ENCODE measurements at places on chromosomes 1 and 21.

DNA sequence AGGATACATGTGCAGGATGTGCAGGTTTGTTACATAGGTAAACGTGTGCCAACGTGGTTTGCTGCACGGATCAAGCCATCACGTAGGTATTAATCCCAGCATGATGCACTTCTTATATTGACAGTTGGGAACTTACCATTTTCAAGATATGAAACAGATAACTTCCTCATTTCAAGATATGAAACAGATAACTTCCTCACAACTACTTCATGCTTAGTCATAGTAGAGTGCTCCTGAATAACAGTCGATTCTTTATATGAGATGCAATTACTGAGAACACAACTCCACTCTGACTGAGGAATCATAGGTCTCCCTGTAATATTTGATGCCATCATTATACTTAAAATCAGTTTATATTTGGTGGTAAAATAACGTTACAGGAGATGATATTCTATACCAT lies 1124.3 kb downstream of the AMY1C start:
- DNase-seq, result no peak

- DNase-seq, result no peak
These were observed 329.4 kb upstream of the CHRM3 start for GRCh38 chr1:239056940-239057339.

GRCh38 chr1:154970631-154971340 lies at the start of gene SHC1:
Gene SHC1 (minus strand): TSS chr1:154970747. CDS start chr1:154970526, 221 bp downstream.
- DNase-seq, result peak; percentile 91

GRCh38 chr1:165034136-165034809 lies 322.2 kb downstream of the LMX1A start:
- DNase-seq, result no peak

DNA sequence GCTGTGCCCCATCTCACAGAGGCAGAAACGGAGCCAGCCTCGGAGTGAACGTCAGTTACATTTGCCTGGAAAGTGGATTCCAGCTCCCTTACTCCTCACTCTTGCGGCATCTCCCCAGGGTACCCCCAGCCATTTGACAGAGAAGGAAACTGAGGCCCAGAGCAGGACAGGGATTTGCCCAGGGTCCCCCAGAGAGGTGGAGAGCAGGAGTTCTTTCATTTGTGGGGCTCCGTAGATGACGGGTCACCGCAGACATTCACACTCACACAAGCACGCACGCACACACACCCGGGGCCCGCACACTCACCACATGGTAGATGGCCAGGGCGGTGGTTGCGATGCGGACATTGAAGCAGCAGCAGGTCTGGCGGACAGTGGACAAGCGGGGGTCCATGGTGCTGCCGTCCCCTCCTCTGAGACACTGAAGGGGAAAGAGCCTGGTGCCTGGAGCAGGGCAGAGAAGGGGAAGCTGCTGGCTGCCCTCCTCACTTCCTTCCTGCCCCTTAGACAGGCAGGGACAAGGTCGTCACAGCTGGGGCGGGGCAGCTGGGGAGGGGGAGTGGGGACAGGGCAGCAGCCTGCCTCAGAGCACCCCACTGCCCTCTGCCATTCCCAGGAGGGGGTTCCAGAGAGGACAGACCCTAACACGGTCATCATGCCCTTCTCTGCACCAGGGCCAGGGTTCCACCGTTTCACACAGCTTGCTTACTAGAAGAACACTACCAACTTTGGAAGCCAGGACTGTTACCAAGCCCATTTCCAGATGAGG lies at the start of gene LAPTM5:
TSS of gene LAPTM5 (minus strand) at position 423 of the 769 bp plus-strand sequence. CDS start at position 394, 29 bp downstream.
- DNase-seq, result no peak

- DNase-seq, result no peak
These were observed 75.0 kb downstream of the RGL1 start for GRCh38 chr1:183879966-183880365.

DNA sequence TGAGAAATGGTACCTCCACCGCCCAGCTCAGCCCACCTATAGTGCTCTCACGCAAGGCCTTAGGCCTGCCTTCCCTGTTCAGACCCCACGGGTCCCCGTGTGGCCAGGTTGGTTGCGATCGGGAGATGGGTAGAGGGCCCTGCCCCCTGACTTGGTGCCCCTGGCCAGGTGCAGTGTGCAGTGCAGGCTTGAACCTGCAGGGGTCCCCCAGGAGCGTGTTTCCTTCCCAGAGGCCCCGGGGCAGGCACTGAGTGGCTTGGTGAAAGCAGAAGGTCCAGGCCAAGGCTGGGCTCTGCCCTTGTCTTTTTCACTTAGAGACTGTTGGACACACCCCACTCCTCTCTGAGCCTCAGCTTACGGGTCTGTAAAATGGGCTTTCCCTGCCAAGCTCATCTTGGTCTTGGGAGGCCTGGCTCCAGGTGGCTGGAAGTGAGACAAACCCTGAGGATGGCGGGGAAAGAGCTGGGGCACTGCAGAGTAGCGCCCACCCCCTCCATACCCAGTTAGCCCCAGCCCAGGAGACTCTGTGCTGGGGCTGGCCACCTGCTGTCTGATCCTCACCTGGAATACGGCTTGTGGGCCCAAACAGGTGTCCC lies 9.3 kb upstream of the HES5 start:
- DNase-seq, result no peak

GRCh38 chr21:36171741-36172331 lies 15.2 kb downstream of the DOP1B start:
- DNase-seq, result no peak

DNA sequence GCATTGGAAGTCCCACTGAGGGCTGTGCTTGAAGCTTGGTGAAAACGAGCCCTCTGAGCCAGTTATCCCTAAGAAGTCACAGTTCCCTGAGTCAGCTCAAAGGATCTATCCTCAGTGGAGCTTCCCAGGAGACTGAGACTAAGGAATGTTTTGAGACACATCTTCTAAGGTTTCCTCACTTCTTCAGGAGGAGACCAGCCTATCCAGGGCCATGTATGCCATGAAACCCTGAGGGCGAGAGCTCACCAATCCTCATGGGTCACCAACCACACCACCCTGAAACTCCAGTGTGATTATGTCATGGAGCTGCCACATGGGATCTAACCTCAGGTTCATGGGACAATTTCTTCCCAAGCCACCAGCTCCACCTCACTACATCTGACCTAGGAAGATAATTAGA lies 7.6 kb upstream of the TIE1 start:
- DNase-seq, result no peak

DNA sequence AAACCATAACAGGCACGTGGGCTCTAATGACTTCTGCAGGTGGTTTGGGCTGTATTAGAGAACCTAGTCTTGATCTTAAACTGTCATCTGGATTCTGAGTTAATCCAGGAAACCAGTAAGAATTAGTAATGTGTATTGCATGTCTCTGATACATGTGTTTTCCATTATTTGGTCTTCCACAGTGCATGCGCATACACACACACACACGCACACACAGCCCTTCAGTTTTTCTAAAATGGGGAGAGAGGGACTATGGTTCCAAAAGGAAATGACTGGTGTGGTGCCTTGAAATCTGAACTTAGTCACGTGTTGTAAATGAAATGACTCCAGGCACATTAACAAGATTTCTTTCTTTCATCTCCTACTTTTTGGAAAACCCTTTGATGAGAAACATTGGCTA lies 67.6 kb downstream of the OLFML2B start:
- DNase-seq, result no peak

GRCh38 chr1:220873868-220874655 lies 5.2 kb upstream of the HLX start:
- DNase-seq, result peak; percentile 70

- DNase-seq, result peak; percentile 69
These were observed 2.5 kb downstream of the RGS4 start for GRCh38 chr1:163071405-163072255.

GRCh38 chr1:24392604-24392946 lies 21.0 kb downstream of the STPG1 start:
- no peak for DNase-seq

- no peak for DNase-seq
These were observed 9.7 kb upstream of the STX12 start for GRCh38 chr1:27763358-27763757.

GRCh38 chr1:229900220-229900619 lies 166.8 kb upstream of the GALNT2 start:
- DNase-seq, result no peak

GRCh38 chr1:244214009-244214967 lies 163.2 kb downstream of the ZBTB18 start:
- no peak for DNase-seq

- no peak for DNase-seq
These were observed 35.5 kb downstream of the SRSF11 start for GRCh38 chr1:70256664-70257063.

GRCh38 chr1:29297450-29297849 lies 61.1 kb downstream of the PTPRU start:
- no peak for DNase-seq

- no peak for DNase-seq
These were observed 129.7 kb downstream of the ATP1B1 start for GRCh38 chr1:169236143-169236542.

DNA sequence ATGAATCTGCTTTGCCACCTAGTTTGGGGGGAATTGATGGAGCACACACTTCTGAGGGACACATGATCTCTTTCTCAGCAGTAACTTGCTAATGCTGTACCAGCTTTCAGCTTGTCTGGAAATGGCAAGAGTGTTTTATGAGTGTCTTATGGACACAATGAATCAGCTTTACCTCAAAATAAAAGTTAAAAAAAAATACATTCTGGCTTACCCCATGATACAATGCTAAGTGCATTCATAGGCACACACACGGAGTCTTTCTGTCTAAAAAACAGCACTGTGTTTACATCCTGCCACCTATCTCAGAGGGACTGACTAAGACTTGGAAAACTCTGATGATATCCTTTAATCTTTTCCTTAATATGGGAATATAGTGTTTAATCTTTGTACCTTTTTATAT lies 455.5 kb upstream of the ADAMTS5 start:
- DNase-seq, result no peak

DNA sequence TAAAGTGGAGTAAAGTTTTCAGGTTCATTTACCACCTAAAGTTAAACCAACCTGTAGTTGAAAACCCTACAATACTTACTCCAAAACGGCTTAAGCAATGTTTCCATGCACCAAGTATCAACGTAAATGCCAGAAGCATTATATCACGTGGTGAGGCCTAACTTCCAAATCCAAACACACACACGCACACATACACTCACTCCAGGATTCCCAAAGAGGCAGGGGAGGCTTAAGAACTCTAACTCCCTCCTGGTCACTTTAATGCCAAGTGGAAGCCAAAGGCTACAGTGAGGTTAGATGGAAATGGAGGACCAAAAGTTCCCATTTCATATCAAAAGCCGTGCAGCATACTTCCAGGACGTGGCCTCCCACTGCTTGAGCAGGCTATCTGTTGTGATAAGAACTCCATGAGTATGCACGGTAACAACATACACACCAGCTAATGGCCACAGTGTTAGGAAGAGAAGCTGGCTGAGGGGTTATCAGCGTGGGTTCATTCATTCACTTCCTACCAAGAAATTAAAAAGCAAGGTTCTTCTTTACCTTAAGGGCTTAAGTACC lies 224.1 kb downstream of the SLC45A1 start:
- DNase-seq, result no peak

DNA sequence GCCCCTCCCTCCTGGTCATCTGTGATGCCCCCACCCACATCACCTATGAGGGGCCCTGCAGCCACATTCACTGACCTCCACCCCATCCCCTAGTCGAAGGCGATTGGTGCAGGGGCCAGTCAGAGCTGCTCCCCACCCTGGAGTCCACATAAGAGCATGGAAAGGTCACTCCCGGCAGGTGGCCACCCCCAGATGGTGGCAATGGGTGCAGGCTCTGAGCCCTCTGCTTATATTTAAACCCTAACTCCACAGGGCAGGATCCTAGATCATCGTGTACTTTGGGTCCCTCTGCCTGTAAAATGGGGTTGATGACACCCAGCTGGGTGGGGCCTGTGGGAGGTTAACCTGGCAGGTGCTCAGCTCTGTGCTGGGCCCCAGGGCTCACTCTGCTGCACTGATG lies 186.8 kb upstream of the C1orf174 start:
- no peak for DNase-seq

DNA sequence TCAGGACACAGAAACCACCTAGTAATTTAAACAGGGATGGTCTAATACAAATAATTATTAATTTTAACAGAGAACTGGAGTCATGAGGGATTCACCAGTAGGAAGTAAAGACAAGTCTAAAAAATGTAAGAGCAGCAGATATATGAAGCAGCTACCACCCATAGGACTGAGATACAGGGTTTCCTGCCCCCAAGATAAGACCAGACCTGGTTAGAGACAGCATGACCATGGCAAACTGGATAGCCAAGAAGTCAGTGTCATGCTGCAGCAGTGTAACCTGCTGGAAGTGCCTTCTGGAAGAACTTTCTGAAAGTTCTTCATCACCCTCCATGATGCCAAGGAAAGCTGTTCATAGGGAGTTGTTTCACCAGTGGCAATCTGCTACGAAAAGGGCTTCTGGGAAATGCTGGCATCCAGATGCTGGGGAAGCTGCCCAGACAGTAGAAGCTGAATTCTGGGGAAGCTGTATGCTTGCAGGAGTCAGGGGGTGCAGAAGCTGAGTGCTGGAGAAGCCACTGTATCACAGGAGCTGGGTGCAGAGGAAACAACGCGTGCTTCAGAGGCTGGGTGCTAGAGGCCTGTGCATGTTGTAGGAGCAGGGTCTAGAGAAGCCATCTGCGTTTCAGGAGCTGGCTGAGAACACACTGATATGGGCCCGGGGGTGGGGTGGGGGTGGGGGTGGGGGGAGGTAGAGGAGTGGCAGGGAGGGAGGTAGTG lies 356.4 kb downstream of the DISC1 start:
- no peak for DNase-seq

- no peak for DNase-seq
These were observed 53.5 kb downstream of the CHD5 start for GRCh38 chr1:6126521-6127067.

DNA sequence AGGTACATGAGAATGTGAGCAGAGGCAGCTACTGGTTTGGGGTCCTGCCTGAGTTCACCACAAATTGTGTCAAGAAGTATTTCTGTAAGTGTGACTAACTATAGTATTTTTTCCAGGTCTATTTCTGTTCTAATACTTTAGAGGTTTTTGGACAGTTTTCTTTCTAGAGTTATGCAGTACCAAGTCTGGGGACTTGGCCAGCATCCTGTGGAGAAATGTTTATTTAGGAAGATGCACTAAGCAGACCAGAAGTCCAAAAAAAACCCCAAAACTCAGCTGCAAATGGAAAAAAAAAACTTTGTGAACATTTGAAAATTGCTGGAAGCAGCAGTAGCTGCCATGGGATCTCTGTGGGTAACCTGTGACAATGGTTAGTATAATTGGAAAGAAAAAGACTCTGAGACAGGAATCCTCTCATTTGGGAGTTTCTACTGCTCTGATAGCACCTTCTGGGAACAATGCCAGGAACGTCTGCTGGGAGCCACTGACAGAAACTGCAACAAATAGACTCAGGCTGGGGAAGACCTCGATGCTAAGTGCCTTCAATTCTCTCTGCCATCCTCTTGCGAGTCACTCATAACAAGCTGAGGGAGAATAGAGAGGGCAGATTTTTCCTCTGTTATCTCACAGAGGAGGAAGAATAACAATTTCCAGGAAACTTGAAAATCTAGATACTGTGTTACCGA lies 37.6 kb downstream of the OR10R2 start:
- DNase-seq, result no peak

- DNase-seq, result no peak
These were observed 27.9 kb downstream of the C1orf115 start for GRCh38 chr1:220717800-220718640.

GRCh38 chr1:55127827-55128343 lies 87.3 kb downstream of the USP24 start:
- DNase-seq, result no peak

Measured in nephron progenitor cell (in vitro differentiated cells).